ENCODE measurements at places on chromosomes 6 and 20.

- no peak for DNase-seq
Observed at GRCh38 chr6:106165885-106166485, 79.8 kb downstream of the PRDM1 start.

- DNase-seq, result no peak
Observed at GRCh38 chr6:95366414-95366813, 210.9 kb upstream of the MANEA start.

DNA sequence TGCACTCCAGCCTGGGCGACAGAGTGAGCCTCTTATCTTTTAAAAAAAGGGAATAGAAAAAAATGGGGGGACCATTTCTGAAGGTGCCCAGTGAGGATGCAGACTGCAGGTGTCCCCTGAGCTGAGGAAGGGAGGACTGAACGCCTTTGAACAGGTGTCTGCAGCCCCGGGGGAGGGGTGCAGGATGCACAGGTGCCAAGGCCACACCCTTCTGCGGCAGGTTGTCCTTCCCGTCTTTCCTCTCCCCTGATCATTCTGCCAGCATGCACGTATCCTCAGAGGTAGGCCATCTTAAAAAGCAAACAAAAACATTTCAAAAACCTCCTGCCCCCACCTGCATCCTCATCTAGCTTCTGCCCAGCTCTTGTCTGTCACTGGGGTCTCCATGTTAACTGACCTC lies 101.3 kb downstream of the MTHFD1L start:
- DNase-seq, result no peak

DNA sequence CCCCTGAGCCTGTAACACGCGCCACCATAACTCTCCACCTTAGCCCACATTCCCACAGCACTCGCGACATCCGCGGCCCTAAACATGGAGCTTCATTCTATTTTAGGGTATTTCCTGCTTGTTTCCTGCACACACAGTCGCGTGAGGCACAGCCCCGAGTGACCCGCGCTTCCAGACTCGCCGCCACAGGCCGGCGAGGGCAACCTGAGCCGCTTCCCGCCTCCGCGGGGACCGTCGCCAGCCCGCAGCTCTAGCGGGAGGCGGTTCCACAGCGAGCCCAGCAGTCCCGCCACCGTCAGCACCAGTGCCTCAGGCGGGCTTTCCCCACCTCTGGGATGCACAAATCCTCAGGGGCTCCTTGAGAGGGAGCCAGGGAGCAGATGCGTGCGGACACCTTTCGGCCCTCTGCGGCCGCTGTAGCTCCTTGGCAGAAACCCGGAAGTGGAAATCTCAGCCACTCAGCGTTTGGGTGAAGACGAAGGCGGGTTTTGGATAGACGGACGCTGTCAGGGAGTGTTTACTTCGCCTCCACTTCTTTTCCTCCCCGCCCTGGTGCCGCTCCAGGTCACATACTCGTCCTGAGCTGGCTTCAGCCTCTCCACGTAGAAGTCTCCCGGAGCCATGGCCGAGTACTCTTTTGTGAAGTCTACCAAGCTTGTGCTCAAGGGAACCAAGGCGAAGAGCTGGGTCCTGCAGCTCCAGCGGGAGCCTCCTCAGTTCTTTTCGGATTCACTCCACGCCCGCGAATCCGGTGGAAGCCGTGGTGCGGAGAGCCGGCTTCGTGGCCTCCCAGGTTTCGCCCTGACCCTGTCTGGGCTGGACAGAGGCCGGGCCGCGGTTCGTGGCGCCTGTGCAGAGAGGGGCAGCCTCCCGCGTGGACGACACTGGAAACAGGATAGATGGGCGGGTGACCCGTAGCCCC lies 2177.4 kb upstream of the DEFB115 start:
- no peak for DNase-seq

DNA sequence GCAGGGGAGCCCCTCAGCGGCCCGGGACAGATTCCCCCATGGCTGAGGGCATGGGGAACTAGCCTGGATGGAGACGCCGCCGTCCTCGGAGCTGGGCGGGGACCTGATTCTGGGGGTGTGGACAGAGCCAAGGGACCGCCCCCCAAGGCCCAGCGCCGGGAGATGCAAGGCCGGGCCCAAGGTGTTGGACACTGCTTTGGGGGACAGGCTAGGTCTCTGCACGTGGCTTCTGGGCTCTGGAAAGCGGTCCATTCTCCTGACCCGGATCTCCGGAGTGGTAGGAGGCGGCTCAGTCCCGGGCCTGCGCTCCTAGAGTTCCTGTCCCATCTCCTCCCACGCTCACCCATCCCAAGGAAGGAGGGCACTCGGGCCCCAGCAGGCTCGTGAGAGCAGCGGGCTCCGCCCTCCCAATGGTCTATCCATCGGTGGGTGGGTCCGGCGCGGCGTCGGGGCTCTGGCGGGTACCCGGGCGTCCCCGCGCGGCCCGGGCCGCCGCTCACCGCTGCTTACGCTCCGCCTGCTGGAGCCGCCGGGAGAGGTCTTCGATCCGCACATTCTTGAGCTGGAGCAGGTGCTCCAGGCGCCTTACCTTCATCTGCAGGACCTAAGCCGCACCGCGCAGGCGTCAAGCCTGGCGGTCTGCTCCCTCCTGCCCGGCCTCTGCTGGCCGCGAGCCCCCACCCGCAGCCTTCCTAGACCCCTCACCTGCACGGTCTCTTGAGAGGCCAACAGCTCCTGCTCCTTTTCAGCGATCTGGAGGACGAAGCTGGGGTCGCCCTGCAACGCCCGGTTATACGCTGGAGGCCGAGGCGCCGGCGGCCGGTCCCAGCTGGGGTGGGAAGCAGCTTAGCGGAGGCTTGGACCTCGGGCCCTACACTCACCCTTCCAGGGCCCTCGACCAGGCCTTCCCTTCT lies 3.3 kb downstream of the SPEF1 start:
- DNase-seq, result no peak

DNA sequence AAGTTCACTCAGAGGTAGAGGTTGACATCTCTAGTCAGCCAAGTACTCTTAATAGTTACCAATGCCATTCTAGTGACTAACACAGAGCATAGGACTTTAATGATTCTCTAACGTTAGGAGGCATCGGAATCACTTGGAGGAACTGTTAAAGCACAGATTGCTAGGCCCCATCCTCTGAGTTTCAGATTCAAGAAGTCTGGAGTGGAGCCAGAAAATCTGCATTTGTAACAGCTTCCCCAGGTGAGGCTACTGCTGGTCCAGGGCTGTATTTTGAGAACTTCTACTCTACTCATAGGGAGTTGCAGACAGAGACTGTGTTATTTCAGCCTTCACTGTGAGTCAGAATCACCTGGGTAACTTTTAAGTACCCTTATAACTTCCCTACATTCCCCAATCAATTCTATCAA lies 5.7 kb downstream of the LMBRD1 start:
- no peak for DNase-seq

- DNase-seq, result peak; percentile 34
Observed at GRCh38 chr6:165231581-165232561, 77.5 kb downstream of the C6orf118 start.

DNA sequence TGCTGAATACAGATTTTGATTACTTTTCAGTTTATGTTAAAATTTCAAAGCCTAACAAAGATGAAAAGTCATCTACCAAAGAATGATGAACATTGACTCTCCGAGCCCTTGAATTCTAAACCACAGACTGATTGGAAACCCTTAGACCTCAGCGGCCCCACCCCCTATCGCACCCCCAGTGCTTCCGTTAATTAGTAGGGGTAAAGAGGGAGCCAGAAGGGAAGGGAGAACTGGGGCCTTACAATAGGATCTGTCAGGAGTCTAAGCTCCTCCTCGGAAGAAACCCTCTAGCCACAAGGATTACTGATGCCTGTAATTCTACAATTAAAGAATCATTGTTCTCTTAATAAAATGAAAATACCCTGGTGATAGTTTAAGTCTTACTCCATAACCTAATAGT lies 79.7 kb upstream of the JARID2 start:
- DNase-seq, result no peak

GRCh38 chr6:75333676-75334200 lies 49.1 kb upstream of the TMEM30A start:
- DNase-seq, result no peak

- no peak for DNase-seq
Observed at GRCh38 chr20:56628015-56628872, 862 bp upstream of the TFAP2C start.

- DNase-seq, result no peak
Observed at GRCh38 chr6:8103726-8104125, 1.4 kb upstream of the EEF1E1 start.

- DNase-seq, result no peak
Observed at GRCh38 chr6:163721922-163722692, 307.6 kb downstream of the QKI start.

- DNase-seq, result no peak
Observed at GRCh38 chr6:104788400-104788799, 71.3 kb downstream of the HACE1 start.

GRCh38 chr6:23953976-23954375 lies 172.0 kb upstream of the NRSN1 start:
- no peak for DNase-seq
